ENCODE measurements at places on chromosomes 2 and 18.

GRCh38 chr2:1979138-1979537, 234.8 kb upstream of the PXDN start:
- DNase-seq, result no peak

DNA sequence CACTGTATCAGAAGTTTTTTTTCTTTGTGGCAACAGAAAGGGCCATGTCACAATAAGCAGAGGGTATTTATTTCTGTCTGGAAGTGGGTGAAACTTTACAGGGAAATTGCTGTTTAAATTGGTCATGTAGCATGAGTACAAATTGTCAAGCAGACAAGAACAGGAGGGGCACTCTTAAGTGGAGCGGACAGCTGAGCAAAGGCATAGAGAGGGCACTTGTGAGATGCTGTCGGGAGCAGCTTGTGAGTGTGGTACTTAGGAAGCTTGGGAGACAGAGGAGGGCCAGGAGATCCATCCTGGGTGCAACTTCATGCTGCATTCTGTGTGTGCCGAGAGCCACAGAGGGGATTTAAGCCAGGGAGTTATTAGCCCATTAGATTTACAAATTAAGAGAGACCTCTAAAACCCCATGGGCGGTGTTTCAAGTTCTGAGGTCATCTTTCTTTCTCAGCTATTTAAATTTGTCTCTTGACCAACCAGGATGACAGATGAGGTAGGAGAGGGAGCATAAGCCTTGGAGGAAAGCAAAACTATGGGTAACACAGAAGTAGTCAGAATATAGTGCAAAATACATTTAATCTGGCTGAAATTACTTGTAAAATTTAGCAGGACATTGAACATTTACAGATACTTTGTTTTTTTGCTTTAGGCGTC, 30.4 kb downstream of the INPP4A start:
- no peak for DNase-seq

GRCh38 chr2:44295113-44295512, 19.8 kb downstream of the SLC3A1 start:
- no peak for DNase-seq

DNA sequence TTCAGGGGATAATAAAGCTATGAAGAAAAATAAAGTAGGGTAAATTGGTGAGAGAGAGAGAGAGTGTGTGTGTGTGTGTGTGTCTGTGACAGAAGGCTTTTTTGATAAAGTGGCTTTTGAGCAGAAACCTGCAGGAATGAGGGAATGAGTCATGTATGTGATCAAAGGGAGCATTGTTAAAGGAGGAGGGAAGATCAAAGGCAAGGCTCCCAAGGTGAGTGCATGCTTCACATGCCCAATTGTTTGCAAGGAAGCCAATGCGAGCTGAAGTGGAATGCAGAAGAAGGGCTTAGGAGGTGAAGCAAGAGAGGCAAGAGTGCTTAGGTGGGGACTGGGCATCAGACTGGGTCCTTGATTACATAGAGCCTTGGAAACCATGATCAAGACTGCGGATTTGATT, 96.8 kb downstream of the DNAH6 start:
- DNase-seq, result no peak

- DNase-seq, result no peak
Observed at GRCh38 chr18:31030574-31031278, 11.8 kb downstream of the DSC3 start.
